ENCODE measurements at places on chromosomes 12 and 14.

DNA sequence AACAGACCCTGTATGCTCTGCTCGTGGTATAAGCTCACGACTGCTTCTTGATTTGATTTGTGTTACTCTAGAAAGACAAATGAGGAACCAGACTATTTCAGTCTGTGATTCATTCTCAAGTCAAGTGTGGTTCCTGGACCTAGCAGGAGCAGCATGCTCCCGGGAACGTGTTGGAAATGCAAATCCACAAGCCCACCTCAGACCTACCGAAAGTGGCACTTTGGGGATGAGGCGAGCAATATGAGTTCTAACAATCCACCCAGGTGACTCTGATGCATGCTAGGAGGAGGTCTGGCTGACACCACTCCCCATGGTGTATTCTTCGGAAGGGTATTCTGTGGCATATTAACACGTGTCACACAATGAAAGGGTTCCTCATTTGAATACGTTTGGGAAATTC is 59.5 kb upstream of the TMX1 start:
- H3K4me1 ChIP-seq, result no peaks in the 10 kb centered on the region
- DNase-seq, result no peak
- H3K4me3 ChIP-seq, result no peak overlapping the region
- no peak overlapping the region for H3K27ac ChIP-seq
- no peaks in the 10 kb centered on the region for H3K36me3 ChIP-seq
- H3K27me3 ChIP-seq, result no peaks in the 10 kb centered on the region

DNA sequence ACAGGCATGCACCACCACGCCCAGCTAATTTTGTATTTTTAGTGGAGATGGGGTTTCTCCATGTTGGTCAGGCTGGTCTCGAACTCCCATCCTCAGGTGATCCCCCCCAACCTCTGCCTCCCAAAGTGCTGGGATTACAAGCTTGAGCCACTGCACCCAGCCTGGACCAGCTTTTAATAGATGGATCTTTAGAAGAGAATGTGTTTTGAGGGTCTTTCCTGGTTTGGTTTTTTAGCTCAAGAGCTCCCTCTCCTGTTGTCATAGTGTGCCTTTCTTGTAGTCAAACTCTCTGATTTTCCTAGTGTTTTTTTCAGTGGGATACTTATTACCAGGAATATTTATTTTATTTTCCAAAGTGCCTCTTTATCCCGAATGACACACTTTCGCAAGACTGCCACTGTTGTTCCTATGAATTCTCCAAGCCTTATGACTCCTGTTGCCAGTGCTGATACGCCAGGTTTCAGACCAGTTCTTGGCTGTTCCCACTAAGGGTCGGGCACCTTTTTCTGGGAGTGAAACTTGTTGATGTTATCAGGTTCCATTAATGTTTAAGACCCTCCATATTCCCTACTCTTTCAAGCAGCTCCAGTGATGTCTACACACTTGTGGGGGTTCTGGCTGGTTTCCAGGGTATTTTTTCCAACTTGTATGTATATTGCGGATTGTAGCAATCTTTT is 31.5 kb upstream of the LIMA1 start:
- H3K27ac ChIP-seq, result no peak overlapping the region
- no peaks in the 10 kb centered on the region for H3K4me1 ChIP-seq
- H3K4me3 ChIP-seq, result no peak overlapping the region
- H3K27me3 ChIP-seq, result no peaks in the 10 kb centered on the region
- peak; percentile 73 for DNase-seq

GRCh38 chr14:35499180-35499579 is 34.8 kb upstream of the INSM2 start:
- no peaks in the 10 kb centered on the region for H3K27me3 ChIP-seq
- H3K4me3 ChIP-seq, result no peak overlapping the region
- H3K27ac ChIP-seq, result no peak overlapping the region
- no peak for DNase-seq

DNA sequence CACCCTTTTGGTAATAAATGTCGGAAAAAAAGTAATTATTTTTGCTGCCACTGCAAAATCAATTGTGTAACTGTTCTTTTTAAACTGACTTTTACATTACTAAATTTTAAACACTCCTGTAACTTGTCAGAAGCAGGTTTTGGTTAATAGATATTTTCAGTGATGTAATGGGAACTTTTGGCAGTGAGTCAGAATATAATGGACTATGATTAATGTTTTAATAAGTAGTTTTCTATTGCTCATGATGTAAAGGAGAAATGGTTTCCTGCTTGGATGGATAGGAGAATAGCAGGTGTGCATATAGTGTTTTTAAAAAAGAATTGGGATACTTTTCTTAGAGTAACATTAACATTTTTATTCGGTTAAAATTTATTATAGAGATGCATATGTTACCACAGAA is 58.8 kb downstream of the TRMT5 start:
- H3K4me1 ChIP-seq, result no peaks in the 10 kb centered on the region
- no peaks in the 10 kb centered on the region for H3K36me3 ChIP-seq
- peak overlapping the region; percentile 60 for H3K27ac ChIP-seq
- no peaks in the 10 kb centered on the region for H3K27me3 ChIP-seq

DNA sequence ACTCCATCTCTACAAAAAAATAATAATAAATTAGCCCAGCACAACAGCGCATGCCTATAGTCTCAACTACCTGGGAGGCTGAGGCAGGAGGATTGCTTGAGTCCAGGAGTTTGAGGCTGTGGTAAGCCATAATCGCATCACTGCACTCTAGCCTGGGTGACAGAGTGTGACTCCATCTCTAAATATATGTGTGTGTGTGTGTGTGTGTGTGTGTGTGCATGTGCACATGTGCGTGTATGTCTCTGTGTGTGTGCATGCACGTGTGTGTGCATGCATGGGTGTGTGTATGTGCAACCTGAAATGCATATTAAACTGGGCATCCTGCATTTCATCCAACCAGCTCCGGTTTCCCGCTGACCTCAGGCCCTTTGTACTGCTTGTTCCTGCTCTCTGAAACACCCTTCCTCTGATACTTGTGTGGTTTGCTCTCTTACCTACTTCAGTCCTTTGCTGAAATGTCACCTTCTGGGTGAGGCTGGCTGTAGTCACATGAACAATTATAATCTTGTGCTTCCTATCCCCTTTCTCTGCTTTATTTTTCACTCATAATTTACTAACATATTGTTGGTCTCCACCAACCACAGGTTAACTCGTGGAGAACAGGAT is 46.9 kb downstream of the PHLDA1 start:
- DNase-seq, result no peak
- no peaks in the 10 kb centered on the region for H3K36me3 ChIP-seq
- H3K27me3 ChIP-seq, result no peaks in the 10 kb centered on the region
- no peak overlapping the region for H3K4me3 ChIP-seq
- peaks cover 5% of the 10 kb centered on the region for H3K4me1 ChIP-seq

DNA sequence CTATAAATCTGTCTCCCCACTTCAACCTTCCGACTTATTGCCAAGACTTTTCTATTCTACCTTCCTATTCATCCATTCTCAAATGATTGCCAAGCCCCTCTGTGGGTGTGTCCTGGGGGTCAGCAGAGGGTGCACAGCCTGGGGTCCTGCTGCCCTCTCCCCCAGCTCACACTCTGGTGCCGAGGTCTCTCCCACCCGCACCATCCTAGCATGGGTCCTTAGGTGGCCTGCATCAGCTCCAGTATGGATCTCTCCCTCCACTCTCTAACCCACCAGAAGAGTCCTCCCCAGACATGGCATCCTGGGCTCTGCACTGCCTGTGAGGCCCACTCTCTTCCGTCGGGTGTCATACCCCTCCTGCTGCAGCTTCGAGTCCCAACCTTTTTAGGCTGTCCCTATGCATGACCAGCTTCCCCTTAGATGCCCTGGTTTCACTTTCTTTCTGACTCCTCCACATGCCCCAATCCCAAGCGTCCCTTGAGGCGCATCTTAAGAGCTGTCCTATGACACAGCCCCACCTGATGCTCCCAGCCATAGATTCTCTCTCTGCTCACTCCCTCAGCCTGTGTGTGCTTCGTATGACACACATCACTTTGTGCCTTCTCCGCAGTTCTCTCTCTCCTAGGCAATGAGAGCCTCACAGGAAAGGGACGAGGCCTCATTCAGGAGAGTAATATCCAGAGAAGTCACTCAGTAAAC is 43.9 kb downstream of the GIT2 start:
- no peaks in the 10 kb centered on the region for H3K27me3 ChIP-seq
- DNase-seq, result no peak
- peak overlapping the region; percentile 76 for H3K27ac ChIP-seq
- no peak overlapping the region for H3K4me3 ChIP-seq
- H3K4me1 ChIP-seq, result peaks cover 52% of the 10 kb centered on the region

GRCh38 chr12:91567100-91567485 is 384.5 kb upstream of the DCN start:
- no peak overlapping the region for H3K4me3 ChIP-seq
- H3K4me1 ChIP-seq, result no peaks in the 10 kb centered on the region
- no peak for DNase-seq

- no peak overlapping the region for H3K4me3 ChIP-seq
- no peak for DNase-seq
- peaks cover 12% of the 10 kb centered on the region for H3K4me1 ChIP-seq
- H3K27me3 ChIP-seq, result no peaks in the 10 kb centered on the region
- H3K36me3 ChIP-seq, result no peaks in the 10 kb centered on the region
Measured at GRCh38 chr14:95489214-95490137, 27.0 kb downstream of the SYNE3 start.

All from SK-N-SH (cell line).